ENCODE measurements at places on chromosomes 3 and 15.

DNA sequence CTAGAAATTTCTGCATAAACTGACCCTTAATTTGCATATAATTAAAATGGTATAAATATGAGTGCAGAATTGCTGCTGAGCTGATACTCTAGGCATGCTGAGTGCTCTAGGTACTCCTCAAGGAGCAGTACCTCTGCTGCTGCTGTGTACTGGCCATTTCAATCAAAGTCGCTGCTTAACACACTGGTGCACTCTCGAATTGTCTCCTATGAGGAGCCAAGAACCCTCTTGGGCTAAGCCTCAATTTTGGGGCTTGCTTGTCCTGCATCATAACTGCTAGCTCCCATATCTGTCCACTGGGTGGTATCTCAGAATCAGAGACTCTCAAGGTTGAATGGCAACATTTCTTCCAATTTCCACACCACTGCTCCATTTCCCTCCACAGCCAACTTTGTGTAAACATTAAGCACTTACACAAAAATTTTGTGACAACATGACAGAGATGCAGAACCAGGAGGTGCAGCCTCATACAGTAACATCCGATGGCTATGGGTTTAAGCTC, 82.5 kb downstream of the XXYLT1 start:
- H3K27ac ChIP-seq, result no peak overlapping the region
- no peak overlapping the region for H3K4me3 ChIP-seq
- H3K4me1 ChIP-seq, result no peaks in the 10 kb centered on the region

- H3K4me1 ChIP-seq, result peaks cover 4% of the 10 kb centered on the region
- H3K36me3 ChIP-seq, result no peaks in the 10 kb centered on the region
- DNase-seq, result no peak
- no peak overlapping the region for H3K27ac ChIP-seq
These were observed 61.5 kb upstream of the CORO2B start for GRCh38 chr15:68517285-68517761.

DNA sequence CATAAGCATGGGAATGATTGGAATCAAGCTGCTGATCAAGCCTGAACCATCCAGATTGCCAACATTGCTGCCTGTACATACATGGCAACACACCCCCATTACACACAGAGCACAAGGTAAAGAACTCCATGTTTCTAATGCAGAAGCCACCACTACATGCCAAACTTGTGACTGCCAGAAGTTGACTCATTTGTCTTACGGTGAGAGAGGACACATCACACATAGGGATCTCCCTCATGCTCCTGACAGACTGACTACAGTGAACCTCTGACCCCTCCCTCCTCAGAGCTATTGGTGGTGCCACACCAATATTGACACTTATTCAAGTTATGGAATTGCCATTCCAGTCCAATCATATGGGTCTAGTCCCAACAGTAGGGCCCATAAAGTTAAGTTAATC, 42.3 kb downstream of the EFHB start:
- no peak overlapping the region for H3K27ac ChIP-seq
- DNase-seq, result no peak
- no peaks in the 10 kb centered on the region for H3K36me3 ChIP-seq
- no peak overlapping the region for H3K4me3 ChIP-seq
- H3K4me1 ChIP-seq, result peaks cover 5% of the 10 kb centered on the region

GRCh38 chr15:68787609-68788263, 33.0 kb downstream of the ANP32A start:
- no peak overlapping the region for H3K4me3 ChIP-seq
- H3K27me3 ChIP-seq, result no peaks in the 10 kb centered on the region
- H3K4me1 ChIP-seq, result peaks cover 33% of the 10 kb centered on the region
- no peak overlapping the region for H3K27ac ChIP-seq
- peaks cover 8% of the 10 kb centered on the region for H3K36me3 ChIP-seq

DNA sequence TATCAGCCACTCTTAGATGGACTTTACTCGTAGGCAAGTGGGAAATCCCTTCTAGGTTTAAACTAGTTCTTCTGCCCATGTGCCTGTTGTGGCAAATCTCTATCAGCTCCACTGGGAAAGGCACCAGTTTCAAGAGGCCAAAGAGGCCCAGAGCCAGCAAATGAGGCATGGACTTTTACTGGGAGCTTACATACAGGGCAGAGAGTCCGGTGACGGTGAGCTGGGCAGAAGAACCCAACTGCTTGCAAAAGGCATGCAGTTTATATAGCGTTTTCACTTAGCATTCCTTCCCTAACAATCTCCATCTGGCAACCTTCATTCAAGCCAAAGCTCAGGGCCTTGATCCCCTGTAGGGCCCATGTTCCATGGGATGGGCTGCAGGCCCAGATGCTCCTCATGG, 93.0 kb upstream of the C3orf80 start:
- H3K36me3 ChIP-seq, result no peaks in the 10 kb centered on the region
- H3K27ac ChIP-seq, result no peak overlapping the region
- no peaks in the 10 kb centered on the region for H3K27me3 ChIP-seq
- no peaks in the 10 kb centered on the region for H3K4me1 ChIP-seq

DNA sequence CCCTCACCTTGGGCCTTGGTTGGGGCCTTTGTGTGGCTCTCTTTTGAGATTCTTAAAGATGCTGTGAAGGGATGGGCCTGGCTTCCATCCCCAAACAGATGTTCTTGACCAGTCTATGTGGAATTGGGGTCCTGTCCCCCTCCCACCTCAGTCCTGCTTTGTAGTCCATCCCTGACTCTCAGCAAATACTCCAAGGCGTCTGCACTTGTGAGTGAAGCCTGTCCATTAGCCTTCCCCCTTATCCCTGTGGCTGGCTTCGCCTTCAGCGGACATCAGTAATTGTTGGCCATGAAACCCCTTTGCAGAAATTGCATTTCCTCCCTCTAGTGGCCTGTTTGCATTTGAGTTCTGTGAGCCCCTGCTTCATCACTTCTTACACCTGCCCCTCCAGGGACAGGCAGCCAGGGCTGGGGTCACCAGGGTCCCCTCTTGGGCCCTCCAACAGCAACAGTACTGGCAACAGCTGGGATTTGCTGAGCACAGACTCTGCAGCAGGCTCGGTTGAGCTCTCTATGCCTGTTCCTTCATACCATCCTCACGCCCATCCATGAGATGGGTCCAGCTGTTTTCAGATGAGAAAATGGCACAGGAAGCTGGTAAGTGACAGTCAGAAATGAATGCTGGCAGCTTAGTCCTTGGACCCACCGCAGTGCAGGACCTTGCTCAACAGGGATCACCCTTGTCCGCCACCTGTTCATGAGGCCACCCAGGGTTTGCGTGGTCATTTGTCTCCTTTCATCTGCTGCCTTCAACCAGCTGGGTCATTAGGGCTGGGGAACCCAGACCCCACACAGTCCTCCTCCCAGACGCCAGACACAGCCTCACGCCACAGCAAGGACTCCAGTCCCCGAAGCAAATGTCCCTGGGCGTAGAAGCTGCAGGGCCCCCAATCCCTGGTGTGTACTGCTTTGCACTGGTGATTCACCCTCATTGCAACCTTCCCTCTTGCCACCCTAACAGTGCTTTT, 8.9 kb upstream of the LRRK1 start:
- peak; percentile 40 for DNase-seq
- no peak overlapping the region for H3K4me3 ChIP-seq
- H3K27me3 ChIP-seq, result no peaks in the 10 kb centered on the region
- no peak overlapping the region for H3K27ac ChIP-seq
- no peaks in the 10 kb centered on the region for H3K4me1 ChIP-seq
- no peaks in the 10 kb centered on the region for H3K36me3 ChIP-seq

GRCh38 chr3:120174811-120175539, 80.7 kb upstream of the GSK3B start:
- H3K36me3 ChIP-seq, result no peaks in the 10 kb centered on the region
- H3K27me3 ChIP-seq, result no peaks in the 10 kb centered on the region
- no peak overlapping the region for H3K27ac ChIP-seq
- H3K4me3 ChIP-seq, result no peak overlapping the region

DNA sequence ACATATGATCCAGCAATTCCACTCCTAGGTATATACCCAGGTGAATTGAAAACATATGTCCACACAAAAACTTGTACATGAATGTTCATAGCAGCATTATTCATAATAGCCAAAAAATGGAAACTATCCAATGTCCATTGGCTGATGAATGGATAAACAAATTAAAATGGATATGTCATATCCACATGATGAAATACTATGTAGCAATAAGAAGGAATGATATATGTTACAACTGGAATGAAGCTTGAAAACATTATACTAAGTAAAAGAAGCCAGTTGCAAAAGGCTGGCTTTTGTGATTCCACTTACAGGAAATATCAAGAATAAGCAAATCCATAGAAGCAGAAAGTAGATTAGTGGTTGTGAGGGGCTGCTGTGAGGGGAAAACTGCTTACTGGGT, 33.7 kb downstream of the BNC1 start:
- no peaks in the 10 kb centered on the region for H3K27me3 ChIP-seq
- no peak overlapping the region for H3K27ac ChIP-seq
- no peak overlapping the region for H3K4me3 ChIP-seq
- DNase-seq, result no peak
- no peaks in the 10 kb centered on the region for H3K4me1 ChIP-seq
- no peaks in the 10 kb centered on the region for H3K36me3 ChIP-seq

DNA sequence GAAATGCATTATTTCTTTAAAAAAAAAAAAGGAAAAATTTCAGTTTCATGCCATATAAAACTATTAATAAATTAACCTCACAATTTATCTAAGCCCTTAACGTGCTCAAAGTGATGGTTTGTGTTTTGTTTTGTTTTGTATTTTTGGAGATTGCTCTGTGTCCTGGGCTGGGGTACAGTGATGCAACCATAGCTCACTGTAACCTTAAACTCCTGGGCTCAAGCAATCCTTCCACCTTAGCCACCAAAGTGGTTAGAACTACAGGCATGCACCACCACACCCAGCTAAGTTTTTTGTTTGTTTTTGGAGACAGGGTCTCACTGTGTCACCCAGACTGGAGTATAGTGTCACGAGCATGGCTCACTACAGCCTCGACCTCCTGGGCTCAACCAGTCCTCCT, 180.7 kb downstream of the UBE2E2 start:
- no peak overlapping the region for H3K4me3 ChIP-seq
- no peaks in the 10 kb centered on the region for H3K36me3 ChIP-seq
- no peak overlapping the region for H3K27ac ChIP-seq
- no peaks in the 10 kb centered on the region for H3K4me1 ChIP-seq
- DNase-seq, result no peak

DNA sequence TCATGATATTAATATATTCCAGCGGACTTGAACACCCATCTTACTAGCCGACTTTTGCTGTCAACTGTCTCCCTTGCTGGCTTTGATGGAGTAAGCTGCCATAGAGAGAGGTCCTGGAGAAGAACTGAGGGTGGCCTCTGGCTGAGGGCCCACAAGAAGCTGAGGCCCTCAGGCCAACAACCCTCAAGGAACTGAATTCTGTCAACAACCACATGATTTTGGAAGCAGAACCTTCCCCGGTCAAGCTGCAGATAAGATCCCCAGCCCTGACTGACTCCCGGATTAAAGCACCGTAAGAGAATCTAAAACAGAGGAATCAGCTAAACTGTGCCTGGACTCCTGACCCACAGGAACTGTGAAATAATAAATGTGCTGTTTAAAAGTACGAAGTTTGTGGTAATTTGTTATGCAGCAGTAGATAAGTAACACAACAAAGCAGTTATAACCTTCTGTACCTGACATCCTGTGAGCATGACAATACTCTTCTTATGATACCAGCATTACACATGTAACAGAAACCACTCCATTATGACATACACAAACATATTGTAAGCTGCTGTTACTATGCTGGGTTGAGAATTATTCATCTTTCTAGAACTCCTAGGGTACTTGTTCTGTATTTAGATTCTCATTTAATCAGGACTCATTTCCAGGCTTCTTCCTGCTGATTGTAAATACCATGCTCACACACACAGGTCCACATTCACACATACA, 66.2 kb downstream of the HES1 start:
- no peak overlapping the region for H3K4me3 ChIP-seq
- no peak overlapping the region for H3K27ac ChIP-seq
- H3K36me3 ChIP-seq, result no peaks in the 10 kb centered on the region
- H3K27me3 ChIP-seq, result peaks cover 3% of the 10 kb centered on the region

DNA sequence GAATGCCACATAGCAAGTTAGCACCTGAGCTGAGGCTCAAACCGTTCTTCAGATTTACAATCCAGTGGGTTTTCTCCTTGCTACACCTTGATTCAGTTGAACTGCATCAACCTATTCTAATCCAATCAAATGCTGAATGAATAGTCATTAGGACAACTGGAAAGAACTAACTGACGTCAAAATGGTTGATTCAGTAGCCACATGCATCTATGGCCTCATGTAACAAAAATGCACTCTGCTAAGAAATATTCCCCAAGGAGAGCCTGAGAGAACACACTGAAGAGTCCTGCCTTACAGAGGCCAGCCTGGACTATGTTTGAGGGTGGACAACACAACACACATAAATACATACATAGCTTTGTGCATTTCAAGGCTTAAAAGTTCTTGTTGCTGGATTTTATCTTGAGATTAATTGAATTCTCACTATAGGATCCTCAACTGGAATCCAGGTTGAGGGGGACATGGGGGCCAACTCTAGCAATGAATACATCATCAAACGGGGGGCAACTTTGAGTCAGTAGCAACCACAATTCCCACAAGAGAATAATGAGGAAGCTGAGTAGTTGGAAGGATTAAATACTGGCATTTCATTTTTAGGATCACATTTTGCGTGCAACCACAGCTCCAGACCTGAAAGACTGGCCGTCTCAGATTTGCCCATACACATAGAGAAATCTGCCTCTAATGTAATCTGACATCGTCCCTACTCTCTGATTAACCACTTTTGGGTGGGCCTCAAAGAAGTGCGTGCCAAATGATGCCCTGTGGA, 280.2 kb upstream of the ICE2 start:
- H3K4me3 ChIP-seq, result no peak overlapping the region
- no peak overlapping the region for H3K27ac ChIP-seq
- H3K4me1 ChIP-seq, result peaks cover 7% of the 10 kb centered on the region
- no peaks in the 10 kb centered on the region for H3K27me3 ChIP-seq

DNA sequence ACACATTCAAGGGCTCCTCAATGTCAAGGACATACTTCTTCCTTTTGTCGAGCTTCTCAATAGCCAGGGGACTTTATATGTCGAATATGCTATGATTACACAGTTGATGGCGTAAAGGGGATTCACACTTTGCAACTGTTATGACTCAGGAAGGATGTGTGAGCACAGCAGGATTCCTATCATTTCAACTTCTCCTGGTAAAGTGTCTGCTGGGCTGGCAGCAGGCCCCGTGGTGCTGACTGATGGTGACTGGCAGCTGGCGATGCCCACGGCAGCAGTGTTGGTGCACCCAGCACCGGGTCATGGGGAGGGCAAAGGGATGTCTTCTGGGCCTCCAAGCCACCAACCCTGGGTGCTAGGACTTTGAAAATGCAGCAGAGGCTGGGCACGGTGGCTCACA, 44.8 kb upstream of the GNB5 start:
- no peak overlapping the region for H3K27ac ChIP-seq
- DNase-seq, result no peak
- H3K4me1 ChIP-seq, result no peaks in the 10 kb centered on the region

GRCh38 chr3:48039487-48040190, 23.4 kb upstream of the MAP4 start:
- no peak for DNase-seq
- peak overlapping the region; percentile 20 for H3K27ac ChIP-seq
- no peak overlapping the region for H3K4me3 ChIP-seq
- no peaks in the 10 kb centered on the region for H3K36me3 ChIP-seq
- H3K4me1 ChIP-seq, result peaks cover 3% of the 10 kb centered on the region

- H3K36me3 ChIP-seq, result no peaks in the 10 kb centered on the region
- no peak overlapping the region for H3K27ac ChIP-seq
- DNase-seq, result no peak
- H3K4me1 ChIP-seq, result no peaks in the 10 kb centered on the region
- no peak overlapping the region for H3K4me3 ChIP-seq
- no peaks in the 10 kb centered on the region for H3K27me3 ChIP-seq
These were observed 65.9 kb upstream of the ARHGEF3 start for GRCh38 chr3:56867671-56868070.
